ENCODE measurements at places on chromosomes 12 and 14.
A peak's percentile ranks its signal among the peaks of the same experiment; 100 is the strongest.

- no peak for DNase-seq
Measured at GRCh38 chr12:123163227-123163626, 12.3 kb upstream of the PITPNM2 start.

- no peak for DNase-seq
Measured at GRCh38 chr12:5622280-5622679, 190.4 kb downstream of the NTF3 start.

GRCh38 chr12:6641131-6641530 lies 5.4 kb upstream of the LPAR5 start:
- no peak for DNase-seq

DNA sequence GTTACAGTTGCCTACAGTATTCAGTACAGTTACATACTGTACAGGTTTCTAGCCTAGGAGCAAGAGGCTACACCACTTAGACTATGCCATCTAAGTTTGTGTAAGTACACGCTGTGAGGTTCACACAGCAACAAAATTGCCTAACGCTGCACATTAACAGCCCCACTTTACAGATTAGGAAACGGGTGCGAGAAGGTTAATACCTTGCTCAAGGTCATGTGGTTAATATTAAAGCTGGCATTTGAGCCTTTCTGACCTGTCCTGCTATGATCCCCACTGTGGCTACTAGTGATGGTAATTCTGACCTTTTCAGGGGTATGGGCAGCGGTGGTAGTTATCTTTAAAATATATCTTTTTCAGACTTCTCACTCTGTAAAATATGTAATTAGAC lies 20.9 kb downstream of the ACVR1B start:
- DNase-seq, result no peak

DNA sequence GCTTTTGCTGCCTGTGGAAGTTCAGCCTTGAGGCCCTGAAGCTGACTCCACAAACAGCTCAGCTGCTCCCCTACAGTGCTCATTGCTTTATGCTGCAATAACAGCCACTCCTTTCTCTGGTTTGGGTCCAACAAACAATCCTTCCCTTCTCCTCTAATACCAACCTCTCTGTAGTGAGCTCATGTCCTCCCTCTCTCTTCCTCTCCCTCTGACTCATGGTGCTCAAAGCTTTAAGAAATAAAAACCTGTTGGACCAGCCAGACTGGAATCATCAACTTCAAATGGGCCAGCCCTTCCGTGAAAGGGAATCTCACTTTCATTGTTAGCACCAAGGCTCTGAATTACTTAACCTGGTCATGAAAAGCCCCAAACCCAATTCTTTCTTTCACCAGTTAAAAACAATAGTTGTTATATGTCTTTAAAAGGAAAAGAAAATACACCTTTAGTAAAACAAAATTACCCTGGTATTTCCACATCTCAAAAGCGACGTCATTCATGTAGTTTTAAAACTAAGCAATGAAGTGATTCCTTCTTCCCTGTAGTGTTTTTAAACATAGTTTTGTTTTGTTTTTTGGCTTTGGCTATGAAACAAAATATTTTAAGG lies 126.4 kb downstream of the DUSP6 start:
- no peak for DNase-seq

- DNase-seq, result no peak
Measured at GRCh38 chr14:37253905-37254304, 56.2 kb downstream of the MIPOL1 start.

DNA sequence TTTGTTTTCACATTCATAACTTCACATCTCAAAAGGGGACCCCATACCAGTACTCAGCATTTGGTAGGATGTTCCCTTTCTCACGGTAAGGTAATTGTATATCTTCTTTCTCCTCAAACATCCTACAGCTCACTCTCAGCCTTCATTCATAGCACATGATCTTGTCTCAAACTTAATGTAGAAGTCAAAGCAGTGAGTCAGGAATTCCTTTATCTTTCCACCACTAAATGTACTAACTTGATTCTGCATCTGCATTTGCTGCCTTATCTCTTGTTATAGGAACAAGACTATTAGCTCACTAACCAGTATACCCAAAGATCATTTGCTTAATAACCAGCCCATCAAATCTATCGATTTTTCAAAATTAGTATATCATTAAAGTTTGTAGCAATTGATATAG lies 22.9 kb downstream of the CPSF2 start:
- no peak for DNase-seq

GRCh38 chr12:75289753-75290152 lies 40.4 kb downstream of the CAPS2 start:
- DNase-seq, result no peak

GRCh38 chr14:74863274-74863673 lies 12.7 kb downstream of the PROX2 start:
- peak; percentile 19 for DNase-seq

DNA sequence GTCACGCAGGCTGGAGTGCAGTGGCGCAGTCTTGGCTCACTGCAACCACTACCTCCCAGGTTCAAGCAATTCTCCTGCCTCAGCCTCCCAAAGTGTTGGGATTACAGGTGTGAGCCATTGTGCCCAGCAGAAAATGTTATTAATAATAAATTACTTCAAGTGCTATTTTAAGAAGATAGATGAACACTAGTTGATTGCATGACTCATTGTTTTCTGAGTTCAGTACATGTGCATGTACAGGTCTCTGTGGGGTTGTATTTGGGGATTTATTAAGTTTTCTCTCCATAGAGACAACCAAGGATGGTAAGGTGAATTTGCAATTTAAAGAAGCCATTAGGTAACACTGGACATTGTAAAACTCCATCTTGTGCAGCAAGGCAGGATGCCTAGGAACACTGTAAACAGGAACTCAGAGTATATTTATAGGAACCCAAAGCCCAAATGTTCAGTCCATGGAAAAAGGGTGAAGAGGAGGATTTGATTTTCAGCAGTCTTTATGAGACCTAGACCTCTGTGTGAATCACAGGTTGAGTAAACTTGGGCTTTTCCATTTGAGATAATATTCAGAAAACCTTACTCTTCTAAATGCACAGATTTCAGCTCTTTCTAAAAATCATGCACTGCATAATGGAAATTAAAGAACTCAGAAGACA lies 49.3 kb upstream of the TMPO start:
- no peak for DNase-seq

DNA sequence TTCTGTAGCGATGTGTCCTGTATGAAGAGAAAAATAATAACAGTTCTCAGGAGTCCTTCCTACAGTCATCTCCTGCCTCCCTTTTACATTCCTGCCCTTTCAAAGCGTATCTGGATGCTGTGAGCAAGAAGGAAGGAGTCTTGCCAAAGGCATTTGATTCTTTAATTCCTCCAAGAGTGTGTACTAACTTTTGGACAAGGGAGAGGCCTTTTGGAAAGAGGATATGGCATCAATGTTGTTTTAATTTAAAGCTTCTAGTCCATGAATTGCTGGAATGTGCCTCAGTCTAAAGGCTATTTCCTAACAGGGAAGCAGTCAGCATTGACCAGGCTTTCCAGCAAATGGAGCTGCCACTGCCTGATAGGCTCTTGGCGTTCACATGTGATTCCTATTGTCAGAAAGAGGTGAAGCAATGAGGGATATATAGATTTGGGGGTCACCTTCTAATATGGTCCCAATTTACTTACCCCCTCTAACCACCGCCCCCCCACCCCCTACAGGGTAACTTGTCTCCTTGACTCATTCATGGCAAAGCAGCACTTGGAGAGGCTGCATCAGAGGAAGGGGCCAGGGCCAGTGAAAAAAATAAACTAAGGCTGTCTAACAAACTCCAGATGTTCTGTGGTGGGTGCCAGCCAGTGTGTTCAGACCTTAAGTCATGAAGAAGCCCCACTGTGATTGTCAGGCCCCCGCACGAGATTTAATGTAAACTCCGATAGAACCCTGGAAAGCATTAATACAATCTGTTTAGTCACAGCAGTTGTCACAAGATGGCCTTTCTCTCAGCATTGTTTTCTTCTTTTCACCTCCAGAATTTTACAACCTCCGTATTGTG lies 220.3 kb downstream of the FBXL14 start:
- no peak for DNase-seq

GRCh38 chr12:15495746-15496145 lies 173.4 kb downstream of the PTPRO start:
- DNase-seq, result no peak

DNA sequence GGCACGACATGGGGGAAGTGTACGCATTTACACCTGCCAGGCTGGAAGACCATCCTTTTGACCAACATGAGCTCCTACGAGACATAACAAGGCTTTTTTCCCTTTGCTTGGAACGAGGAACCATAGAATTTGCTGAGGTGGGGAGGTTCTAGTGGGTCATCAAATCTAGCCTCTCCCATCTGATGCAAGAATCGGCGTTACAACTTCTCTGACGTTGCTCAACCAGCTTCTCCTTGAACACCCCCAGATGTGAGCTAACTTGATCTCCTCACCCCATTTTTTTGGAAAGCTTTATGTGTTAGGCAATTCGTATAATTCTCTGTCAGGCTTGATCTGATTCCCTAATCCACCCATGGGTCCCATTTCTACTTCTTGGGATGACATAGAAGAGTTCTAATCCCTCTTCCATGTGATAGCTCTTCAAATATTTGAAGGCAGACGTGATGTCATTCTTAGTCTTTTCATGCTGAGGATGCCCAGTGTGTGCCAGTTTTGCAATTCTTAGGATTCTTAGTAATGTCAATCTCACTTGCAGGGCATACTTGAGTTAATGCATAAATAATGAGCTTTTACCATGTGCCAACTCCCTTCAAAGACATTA lies 163.6 kb upstream of the PARP11 start:
- DNase-seq, result no peak

GRCh38 chr14:105497671-105498429 lies 6.8 kb downstream of the TEDC1 start:
- no peak for DNase-seq

DNA sequence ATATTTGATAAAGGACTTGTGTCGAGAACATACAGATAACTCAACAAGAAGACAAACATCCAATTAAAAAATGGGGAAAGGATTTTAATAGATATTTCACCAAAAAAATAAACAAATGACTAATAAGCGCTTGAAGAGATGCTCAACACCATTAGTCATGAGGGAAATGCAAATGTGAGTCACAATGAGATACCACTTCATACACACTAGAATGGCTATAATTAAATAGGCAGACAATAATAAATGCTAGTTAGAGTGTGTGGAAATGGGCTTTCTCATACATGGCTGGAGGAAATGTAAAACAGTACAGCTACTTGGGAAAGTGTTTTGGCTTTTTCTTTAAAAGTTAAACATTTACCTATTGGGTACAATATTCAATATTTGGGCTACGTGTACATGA lies 34.8 kb downstream of the DLK1 start:
- no peak for DNase-seq
